ENCODE measurements at places on chromosomes 16 and 17. TPM values are rescaled to one million over a fixed set of nuclear protein-coding genes. Genes with fewer than 3 reads are reported as not detected.
A peak's percentile ranks its signal among the peaks of the same experiment; 100 is the strongest.

The WNK4 gene
- total RNA-seq: not detected

The SLX4 gene
- total RNA-seq: 3.3 TPM

- DNase-seq: no peak
Observed at GRCh38 chr16:75374388-75374787, 58.9 kb downstream of the CFDP1 start.

DNA sequence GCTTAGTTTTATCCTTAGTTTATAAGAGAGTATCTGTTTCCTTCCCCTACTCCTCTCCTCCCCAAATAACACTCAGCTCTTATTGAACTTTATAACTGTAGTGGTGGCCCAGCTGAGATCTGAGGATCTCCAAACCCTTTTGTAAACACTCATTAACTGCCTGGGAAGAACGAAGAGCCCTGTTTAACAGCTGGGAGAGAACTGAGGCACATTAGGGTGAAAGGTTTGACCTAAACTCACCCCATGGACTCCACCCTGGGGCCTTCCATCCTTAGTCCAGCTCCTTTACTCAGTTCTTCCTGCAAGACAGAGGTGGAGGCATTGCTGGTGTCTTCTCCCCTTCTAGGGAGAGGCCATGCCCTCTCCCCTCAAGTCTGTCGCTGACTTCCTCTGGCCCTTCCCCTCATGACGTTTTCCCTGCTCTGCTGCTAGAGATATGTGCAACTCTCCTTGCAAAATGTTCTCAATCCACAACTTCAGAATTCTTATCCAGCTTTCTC is 1.2 kb upstream of the RARA start:
- no peak for DNase-seq

The TIMP2 gene
- 138 TPM for total RNA-seq

The CNGB1 gene
- total RNA-seq: not detected

DNA sequence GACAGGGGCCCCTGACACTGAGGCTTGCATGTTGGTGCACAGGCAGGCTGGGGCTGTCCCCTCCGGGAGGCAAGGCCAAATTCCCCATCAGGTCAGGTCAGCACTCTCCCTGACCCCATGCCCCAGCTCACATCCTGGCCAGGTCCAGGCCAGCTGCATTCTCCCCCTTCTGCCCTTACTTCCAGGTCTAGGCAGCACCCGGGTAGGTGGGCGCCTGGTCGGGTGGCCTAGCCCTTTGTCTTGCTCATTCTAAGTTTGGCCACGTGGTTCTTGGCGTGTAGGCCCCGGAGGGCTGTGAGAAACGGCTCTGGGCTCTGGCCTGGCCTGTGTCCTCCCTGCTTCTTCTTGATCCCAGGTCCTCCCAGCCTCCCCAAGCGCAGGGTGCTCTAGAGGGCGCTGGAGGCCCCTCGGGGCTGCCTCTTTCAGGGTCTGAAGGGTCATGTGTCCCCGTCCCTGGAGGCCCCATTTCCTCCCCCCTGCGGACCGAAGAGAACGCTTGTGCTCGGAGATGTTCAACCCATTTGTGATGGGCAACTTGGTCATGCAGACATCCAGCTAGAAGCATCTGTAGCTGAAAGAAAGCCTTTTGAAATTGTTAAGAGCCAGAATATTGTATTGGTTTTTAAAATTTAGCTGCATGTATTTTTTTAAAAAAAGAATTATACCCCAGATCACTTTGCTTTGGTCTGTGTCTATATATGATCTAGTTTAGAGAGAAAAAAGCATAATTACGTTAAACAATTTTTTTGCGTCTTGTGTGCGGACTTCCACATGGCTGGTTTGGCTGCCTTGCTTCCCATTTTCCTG is 6.7 kb downstream of the BAHCC1 start:
- no peak for DNase-seq

The ZNF652 gene
- 19.0 TPM for total RNA-seq

- DNase-seq: peak; percentile 49
Observed at GRCh38 chr17:304461-304860, 48.1 kb downstream of the RPH3AL start.

- peak; percentile 95 for DNase-seq
Observed at GRCh38 chr17:40068917-40069750, 6.4 kb downstream of the THRA start.

- no peak for DNase-seq
Observed at GRCh38 chr17:66542129-66542966, 239.9 kb downstream of the PRKCA start.

The DPEP1 gene
- total RNA-seq: not detected

The DBNDD1 gene
- 6.7 TPM for total RNA-seq

- no peak for DNase-seq
Observed at GRCh38 chr17:37338847-37339246, 36.9 kb upstream of the C17orf78 start.

GRCh38 chr16:25966172-25967097 is 274.7 kb downstream of the HS3ST4 start:
- no peak for DNase-seq

The AIPL1 gene
- total RNA-seq: not detected

GRCh38 chr17:1153795-1154546 is 25.8 kb downstream of the ABR start:
- peak; percentile 88 for DNase-seq

DNA sequence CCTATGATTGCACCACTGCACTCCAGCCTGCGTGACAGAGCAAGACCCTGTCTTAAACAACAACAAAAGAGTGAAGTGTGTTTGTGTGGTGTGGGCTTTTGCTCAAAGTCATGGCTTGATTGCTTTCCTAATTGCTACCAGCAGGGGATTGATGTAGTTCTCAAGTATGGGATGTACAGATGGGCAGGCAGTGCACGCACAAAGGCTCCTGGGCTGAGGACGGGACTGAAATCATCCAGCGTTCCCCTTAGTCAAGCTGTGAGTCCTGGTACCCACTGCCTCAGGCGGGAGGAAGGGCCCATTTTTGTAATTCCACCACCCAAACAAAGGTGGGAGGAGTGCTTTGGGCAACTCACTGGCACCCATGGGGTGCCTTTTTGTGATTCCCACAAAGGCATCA is 47.3 kb downstream of the GDE1 start:
- DNase-seq: no peak

DNA sequence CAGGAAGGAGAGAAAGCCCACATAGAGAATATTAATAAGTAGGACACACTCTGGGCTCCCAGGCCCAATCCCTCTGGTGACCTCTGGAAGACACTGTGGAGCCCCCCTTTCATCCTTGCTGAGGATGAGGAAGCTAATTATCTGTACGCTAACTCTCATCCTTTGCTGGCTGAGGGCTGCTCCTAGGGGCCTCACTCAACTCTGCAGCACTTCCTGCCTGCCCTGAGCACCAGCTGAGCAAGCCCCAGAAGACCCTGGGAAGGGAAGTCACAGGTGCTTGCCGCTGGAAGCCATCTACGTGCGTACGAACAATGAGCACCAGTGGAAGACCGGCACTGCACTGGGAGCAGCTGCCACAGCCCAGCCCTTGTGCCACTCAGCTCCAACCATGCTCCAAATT is 145.8 kb upstream of the CDH5 start:
- no peak for DNase-seq

The SGSM2 gene
- total RNA-seq: 26.3 TPM

The ULK2 gene
- 14.7 TPM for total RNA-seq

GRCh38 chr17:36930583-36930900 is 6.7 kb upstream of the LHX1 start:
- DNase-seq: no peak

The CSH2 gene
- total RNA-seq: not detected

GRCh38 chr17:29959658-29960337 is 18.4 kb downstream of the EFCAB5 start:
- no peak for DNase-seq

DNA sequence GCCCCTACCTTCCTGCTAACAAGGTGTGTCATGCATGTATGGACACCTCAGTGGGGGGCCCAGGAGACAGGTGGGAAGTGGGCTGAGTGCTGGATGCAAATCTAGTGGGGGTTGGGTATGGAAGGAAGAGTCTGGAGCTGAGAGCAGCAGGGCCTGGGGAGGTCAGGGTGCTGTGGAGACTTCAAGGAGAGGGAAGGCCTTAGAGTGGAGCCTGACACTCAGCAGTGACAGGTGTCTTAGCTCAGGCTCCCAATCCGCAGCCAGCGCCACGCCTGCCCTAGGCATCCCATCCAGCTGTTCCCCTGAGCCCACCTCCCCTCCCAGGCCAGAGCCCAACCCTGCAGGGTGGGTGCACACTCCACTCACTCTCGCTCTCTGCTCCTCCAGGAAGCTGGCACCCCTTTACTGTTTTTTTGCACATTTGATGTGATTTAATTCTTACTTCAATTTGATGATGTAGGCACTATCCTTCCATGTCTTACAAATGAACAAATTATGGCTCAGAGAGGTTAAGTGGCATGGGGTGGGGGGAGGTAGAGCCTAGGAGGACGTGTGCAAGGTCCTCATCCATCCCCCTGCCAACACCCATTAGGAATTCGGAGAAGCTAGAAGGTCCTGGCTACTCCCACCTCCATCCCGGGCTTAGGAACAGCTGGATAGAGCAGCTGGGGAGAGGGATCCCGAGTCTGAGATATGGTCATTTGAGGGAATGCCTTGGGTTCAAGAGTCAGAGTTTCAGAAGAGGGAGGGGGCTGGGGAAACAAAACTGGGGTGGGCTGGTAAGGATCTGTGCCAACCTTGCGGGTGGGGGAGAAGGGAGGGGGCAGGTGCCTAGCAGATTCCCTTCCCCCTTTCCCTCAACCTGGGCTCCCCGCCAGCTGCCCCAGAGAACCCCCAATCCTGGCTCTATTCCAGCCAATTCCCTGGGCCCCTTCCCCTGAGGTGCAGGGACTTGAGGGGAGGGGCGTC is 2.1 kb downstream of the FAM171A2 start:
- DNase-seq: peak; percentile 25

- no peak for DNase-seq
Observed at GRCh38 chr16:89697161-89697615, 4.3 kb downstream of the SPATA2L start.

- no peak for DNase-seq
Observed at GRCh38 chr16:85047867-85048455, 20.4 kb downstream of the KIAA0513 start.

DNA sequence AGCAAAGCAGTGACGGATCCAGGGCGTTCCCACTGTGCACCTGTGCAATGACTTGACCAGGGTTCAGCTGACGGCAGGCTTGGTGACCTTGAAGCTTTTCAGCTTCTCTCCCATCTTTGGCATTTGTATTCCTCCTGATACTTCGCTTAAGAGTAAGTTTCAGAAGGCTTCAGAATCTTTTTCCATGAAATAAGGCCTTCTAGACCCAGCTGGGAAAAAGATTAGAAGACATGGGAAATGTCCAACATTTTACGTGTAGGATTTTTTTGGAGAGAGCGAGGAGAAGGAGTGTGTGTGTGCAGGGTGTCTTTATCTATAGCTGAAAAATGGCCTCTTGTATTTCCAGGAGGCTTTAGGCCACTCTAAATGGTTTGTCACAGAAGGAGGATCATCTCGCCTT is 104.1 kb downstream of the BANP start:
- no peak for DNase-seq

The SLFN14 gene
- total RNA-seq: not detected

The CACNA1H gene
- 6.0 TPM for total RNA-seq

The ZNF597 gene
- 1.8 TPM for total RNA-seq

All from Right ventricle myocardium inferior (tissue), 1 donor.